ENCODE measurements at places on chromosomes 2 and 18. TPM values are rescaled to one million over a fixed set of nuclear protein-coding genes. Genes with fewer than 3 reads are reported as not detected.

GRCh38 chr2:205642599-205643356 is 39.5 kb upstream of the NRP2 start:
- no peaks in the 10 kb centered on the region for H3K36me3 ChIP-seq
- peaks cover 9% of the 10 kb centered on the region for H3K4me1 ChIP-seq
- DNase-seq = no peak
- H3K27me3 ChIP-seq = no peaks in the 10 kb centered on the region
- no peak overlapping the region for H3K4me3 ChIP-seq

DNA sequence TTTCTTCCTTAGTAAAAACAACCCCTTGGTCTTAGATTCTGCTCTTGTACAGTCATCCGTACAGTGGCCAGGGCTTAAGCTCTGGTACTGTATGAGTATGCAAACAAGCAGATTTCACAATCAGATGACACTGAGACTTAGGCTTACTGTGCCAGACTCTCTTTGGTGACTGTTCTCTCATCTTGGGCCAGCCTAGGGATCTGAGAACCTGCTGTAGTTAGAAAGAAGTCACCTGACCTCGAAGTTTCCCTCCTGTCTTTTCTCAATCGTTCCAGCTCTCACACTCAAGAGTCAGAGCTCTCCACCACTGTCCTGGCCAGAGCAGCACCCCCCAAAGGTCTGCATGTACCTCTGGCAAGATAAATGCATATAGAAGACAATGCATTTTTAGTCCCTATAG is 63.2 kb downstream of the ZEB2 start:
- no peaks in the 10 kb centered on the region for H3K27me3 ChIP-seq
- no peak overlapping the region for H3K27ac ChIP-seq

GRCh38 chr2:136015699-136016098 is 30.3 kb upstream of the DARS1 start:
- H3K27ac ChIP-seq = no peak overlapping the region
- H3K27me3 ChIP-seq = no peaks in the 10 kb centered on the region
- no peak overlapping the region for H3K4me3 ChIP-seq
- no peak for DNase-seq
- no peaks in the 10 kb centered on the region for H3K36me3 ChIP-seq

- H3K27ac ChIP-seq = no peak overlapping the region
- no peaks in the 10 kb centered on the region for H3K4me1 ChIP-seq
- no peak overlapping the region for H3K4me3 ChIP-seq
- DNase-seq = no peak
- H3K27me3 ChIP-seq = no peaks in the 10 kb centered on the region
Measured at GRCh38 chr2:97908208-97908676, 87.5 kb downstream of the TMEM131 start.

DNA sequence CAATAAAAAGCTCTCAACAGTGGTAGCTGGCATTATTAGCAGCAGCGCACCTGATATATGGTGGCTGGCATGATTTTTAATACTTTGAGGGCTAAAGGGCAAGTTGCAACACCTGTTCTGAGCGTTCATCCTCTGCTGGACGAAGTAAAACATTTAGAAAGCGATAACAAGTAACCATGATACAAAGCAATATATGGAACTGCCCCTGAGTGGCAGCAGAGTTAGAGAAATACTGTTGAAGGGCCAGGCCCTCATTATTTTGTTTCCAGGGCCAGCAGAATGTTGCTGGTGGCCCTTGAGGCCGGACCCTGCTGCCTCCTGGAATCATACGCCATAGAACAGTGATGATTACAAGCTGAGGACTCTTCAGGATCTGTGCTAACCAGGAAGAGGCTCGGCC is 47.8 kb downstream of the ARHGEF4 start:
- DNase-seq = no peak
- H3K4me1 ChIP-seq = no peaks in the 10 kb centered on the region
- H3K27ac ChIP-seq = no peak overlapping the region
- H3K36me3 ChIP-seq = no peaks in the 10 kb centered on the region
- H3K4me3 ChIP-seq = no peak overlapping the region

DNA sequence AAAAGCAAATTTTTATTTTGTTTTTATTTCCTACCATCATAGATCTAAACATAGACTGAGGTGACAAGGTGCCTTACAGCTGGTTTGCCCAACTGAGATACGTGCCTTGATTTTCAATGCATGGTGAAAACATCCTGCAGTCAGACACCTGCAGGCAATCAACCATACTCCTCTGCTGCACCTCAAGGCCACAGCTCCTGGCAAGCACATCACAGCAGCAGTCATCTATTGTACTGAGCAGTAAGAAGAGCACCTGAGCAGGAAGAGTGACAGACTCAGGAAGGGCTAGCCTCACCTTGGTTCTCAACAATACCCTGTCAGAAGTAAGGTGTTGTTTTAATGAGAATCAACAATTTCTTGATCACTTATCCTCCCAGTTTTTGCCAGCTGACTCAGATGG is 1206.8 kb upstream of the NRXN1 start:
- no peak for DNase-seq
- no peaks in the 10 kb centered on the region for H3K27me3 ChIP-seq
- H3K27ac ChIP-seq = no peak overlapping the region
- no peaks in the 10 kb centered on the region for H3K4me1 ChIP-seq
- no peak overlapping the region for H3K4me3 ChIP-seq
- H3K36me3 ChIP-seq = no peaks in the 10 kb centered on the region

GRCh38 chr2:151161821-151162551 is 99.7 kb downstream of the RBM43 start:
- H3K4me1 ChIP-seq = no peaks in the 10 kb centered on the region
- no peaks in the 10 kb centered on the region for H3K36me3 ChIP-seq
- H3K27me3 ChIP-seq = no peaks in the 10 kb centered on the region
- no peak for DNase-seq
- no peak overlapping the region for H3K27ac ChIP-seq

DNA sequence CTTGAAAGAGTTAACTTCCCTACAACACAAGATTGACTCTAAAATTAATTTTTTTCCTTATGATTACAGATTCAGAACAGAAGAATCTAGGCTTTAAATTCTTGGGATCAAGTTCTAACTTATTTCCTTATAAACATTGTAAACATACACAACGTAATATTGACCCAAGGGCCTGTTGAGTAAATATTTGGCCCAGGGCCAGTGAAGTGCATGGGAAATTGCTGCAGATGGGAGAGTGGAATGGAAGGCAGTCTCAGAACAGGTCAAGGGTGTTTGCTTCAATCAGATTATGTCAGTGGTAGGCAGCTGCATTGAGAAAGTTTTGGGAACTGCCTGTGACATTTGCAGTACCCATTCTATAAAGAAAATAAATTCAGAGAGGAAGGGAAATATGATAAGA is 137.6 kb downstream of the MYO1B start:
- no peak overlapping the region for H3K27ac ChIP-seq
- no peaks in the 10 kb centered on the region for H3K27me3 ChIP-seq
- H3K4me3 ChIP-seq = no peak overlapping the region
- peaks cover 36% of the 10 kb centered on the region for H3K4me1 ChIP-seq
- no peak for DNase-seq

- H3K27ac ChIP-seq = no peak overlapping the region
- H3K27me3 ChIP-seq = no peaks in the 10 kb centered on the region
- no peaks in the 10 kb centered on the region for H3K4me1 ChIP-seq
- H3K4me3 ChIP-seq = no peak overlapping the region
Measured at GRCh38 chr2:198375083-198375410, 570.7 kb downstream of the PLCL1 start.

GRCh38 chr2:73091696-73092095 is 20.2 kb upstream of the SFXN5 start:
- peak overlapping the region; percentile 91 for H3K27ac ChIP-seq
- H3K4me3 ChIP-seq = no peak overlapping the region
- DNase-seq = no peak
- peaks cover 35% of the 10 kb centered on the region for H3K4me1 ChIP-seq
- H3K27me3 ChIP-seq = no peaks in the 10 kb centered on the region
- no peaks in the 10 kb centered on the region for H3K36me3 ChIP-seq

- no peaks in the 10 kb centered on the region for H3K4me1 ChIP-seq
- no peak for DNase-seq
- no peaks in the 10 kb centered on the region for H3K27me3 ChIP-seq
- H3K36me3 ChIP-seq = no peaks in the 10 kb centered on the region
- H3K27ac ChIP-seq = no peak overlapping the region
Measured at GRCh38 chr2:2542966-2543611, 212.0 kb upstream of the MYT1L start.

- H3K27ac ChIP-seq = no peak overlapping the region
- no peaks in the 10 kb centered on the region for H3K36me3 ChIP-seq
- no peak for DNase-seq
- H3K4me3 ChIP-seq = no peak overlapping the region
Measured at GRCh38 chr2:237729681-237730475, 68.7 kb upstream of the RBM44 start.

DNA sequence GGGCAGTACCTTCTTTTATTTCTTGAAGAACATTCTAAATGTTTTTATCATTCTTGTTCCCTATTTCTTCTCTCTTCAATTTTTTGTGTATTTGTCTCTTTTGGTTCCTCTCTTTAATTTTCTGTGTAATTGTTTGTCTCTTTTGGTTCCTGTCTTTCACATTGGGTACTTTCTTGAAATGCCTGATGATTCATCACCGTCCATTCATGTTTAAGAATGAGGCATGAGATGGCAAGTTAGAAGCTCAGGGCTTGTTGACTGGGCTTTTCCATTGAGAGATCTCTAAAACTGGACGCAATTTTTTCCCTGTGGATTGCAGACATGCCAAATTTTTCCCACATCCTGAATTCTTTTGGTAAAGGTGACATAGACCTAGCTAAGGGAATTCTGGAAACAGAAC is 33.7 kb upstream of the IL1R2 start:
- DNase-seq = no peak
- peaks cover 22% of the 10 kb centered on the region for H3K4me1 ChIP-seq
- no peaks in the 10 kb centered on the region for H3K27me3 ChIP-seq
- H3K4me3 ChIP-seq = no peak overlapping the region

GRCh38 chr2:165757906-165758675 is 36.0 kb downstream of the GALNT3 start:
- no peak for DNase-seq
- H3K4me1 ChIP-seq = no peaks in the 10 kb centered on the region
- H3K27ac ChIP-seq = no peak overlapping the region
- H3K27me3 ChIP-seq = no peaks in the 10 kb centered on the region

DNA sequence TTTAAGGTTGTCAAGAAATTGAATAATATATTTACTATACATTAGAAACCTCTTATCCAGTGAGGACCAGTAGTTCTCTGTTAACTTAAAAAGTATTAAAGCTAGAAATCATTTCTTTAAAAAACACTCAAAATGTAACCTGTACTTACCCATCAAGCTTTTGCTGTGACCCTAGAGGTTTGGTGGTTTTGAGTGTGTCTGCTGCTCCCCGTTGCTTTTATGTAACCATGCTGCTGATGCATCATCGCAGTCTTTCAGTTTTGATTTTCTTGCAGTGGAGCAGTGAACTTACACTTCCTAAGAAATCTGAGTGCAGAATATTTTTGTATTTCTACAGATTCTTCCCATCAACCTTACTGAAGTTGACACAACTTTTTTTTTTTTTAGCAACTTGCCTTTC is 34.2 kb downstream of the MRPS9 start:
- no peaks in the 10 kb centered on the region for H3K27me3 ChIP-seq
- no peak overlapping the region for H3K27ac ChIP-seq
- H3K4me3 ChIP-seq = no peak overlapping the region
- no peaks in the 10 kb centered on the region for H3K4me1 ChIP-seq

DNA sequence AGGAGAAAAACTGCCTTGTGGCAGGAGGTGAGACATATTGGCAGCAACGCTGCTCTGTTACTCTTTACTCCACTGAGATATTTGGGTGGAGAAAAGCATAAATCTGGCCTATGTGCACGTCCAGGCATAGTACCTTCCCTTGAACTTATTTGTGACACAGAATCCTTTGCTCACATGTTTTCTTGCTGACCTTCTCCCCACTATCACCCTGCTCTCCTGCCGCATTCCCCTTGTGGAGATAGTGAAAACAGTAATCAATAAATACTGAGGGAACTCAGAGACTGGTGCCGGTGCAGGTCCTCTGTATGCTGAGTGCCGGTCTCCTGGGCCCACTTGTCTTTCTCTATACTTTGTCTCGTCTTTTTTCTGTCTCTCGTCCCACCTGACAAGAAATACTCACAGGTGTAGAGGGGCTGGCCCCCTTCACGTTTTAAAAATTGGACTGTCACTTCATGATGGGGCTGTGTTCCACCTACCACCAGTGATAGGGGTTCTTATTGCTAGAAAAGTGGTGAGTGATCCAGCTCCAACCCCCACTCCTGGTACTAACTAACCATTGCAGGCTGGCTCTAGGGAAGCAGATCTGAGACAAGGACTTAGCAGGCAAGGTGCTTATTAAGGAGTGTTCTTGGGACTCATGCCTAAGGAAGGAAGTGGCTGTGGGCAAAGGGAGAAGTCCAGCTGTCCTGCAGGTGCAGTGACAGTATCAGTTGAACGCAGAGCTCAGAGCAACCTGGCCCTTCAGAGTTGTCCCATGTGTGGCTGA is 51.7 kb downstream of the LONRF2 start:
- no peak overlapping the region for H3K4me3 ChIP-seq
- H3K36me3 ChIP-seq = no peaks in the 10 kb centered on the region
- DNase-seq = no peak
- H3K27me3 ChIP-seq = no peaks in the 10 kb centered on the region
- no peak overlapping the region for H3K27ac ChIP-seq
- peaks cover 18% of the 10 kb centered on the region for H3K4me1 ChIP-seq

- no peak overlapping the region for H3K27ac ChIP-seq
- H3K36me3 ChIP-seq = no peaks in the 10 kb centered on the region
- no peaks in the 10 kb centered on the region for H3K4me1 ChIP-seq
- DNase-seq = no peak
Measured at GRCh38 chr2:16400127-16400623, 265.5 kb downstream of the CYRIA start.

GRCh38 chr2:231456295-231457004 is 7.8 kb downstream of the NCL start:
- H3K4me1 ChIP-seq = peaks cover under 1% of the 10 kb centered on the region
- no peak overlapping the region for H3K27ac ChIP-seq
- no peaks in the 10 kb centered on the region for H3K27me3 ChIP-seq
- H3K4me3 ChIP-seq = no peak overlapping the region

GRCh38 chr2:112615051-112615450 is 30.6 kb downstream of the CHCHD5 start:
- DNase-seq = no peak
- no peaks in the 10 kb centered on the region for H3K4me1 ChIP-seq
- H3K27me3 ChIP-seq = no peaks in the 10 kb centered on the region

- H3K27me3 ChIP-seq = no peaks in the 10 kb centered on the region
- DNase-seq = no peak
- H3K27ac ChIP-seq = no peak overlapping the region
- peaks cover under 1% of the 10 kb centered on the region for H3K36me3 ChIP-seq
Measured at GRCh38 chr2:147910990-147911473, 66.2 kb downstream of the ACVR2A start.

FBLN7 gene
- total RNA-seq = 15.6 TPM

ABCG8 gene
- not detected for total RNA-seq

LOXHD1 gene
- 0.27 TPM for total RNA-seq

ADAM23 gene
- total RNA-seq = 6.4 TPM
